Posterior vena cava (tissue), 2 donors: ENCODE measurements at places on chromosomes 6 and 20.
A peak's percentile ranks its signal among the peaks of the same experiment; 100 is the strongest.

GRCh38 chr6:33072508-33073100 lies 845 bp downstream of the HLA-DPA1 start:
- DNase-seq, result no peak

DNA sequence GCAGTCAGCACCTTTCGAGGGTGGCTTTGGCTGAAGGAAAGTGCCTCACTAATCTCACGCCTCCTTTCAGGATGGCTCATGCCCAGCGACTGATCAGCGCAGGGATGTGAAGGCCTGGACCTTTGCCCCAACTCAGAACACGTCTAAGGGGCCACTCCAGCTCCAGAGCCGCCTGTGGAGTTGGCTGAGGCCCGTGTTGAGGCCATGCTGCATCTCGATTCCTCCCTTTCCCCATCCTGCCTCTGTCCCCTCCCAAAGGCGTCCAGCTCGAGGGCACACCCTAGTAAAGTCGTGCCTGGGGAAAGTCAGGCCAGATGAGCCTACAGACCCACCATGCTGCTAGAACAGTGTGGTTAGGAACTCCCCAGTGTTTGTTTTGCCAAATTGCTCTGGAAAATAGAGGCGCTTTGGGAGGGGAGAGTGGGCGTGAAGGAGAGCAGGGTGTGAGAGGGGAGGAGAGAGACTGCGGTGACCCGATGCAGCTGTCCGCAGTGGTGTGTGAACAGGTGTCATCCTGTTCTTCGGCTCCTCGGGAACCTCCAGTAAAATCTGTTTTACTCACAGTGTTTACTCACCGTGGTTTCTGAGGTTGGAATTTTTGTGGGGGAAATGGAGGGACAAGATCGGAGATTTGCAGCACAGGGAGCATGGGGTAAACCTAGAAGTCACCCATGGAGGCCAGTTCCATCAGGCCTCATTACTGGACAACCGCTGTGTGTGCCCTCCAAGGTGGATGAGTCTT lies 85.0 kb upstream of the PMEPA1 start:
- peak; percentile 62 for DNase-seq

DNA sequence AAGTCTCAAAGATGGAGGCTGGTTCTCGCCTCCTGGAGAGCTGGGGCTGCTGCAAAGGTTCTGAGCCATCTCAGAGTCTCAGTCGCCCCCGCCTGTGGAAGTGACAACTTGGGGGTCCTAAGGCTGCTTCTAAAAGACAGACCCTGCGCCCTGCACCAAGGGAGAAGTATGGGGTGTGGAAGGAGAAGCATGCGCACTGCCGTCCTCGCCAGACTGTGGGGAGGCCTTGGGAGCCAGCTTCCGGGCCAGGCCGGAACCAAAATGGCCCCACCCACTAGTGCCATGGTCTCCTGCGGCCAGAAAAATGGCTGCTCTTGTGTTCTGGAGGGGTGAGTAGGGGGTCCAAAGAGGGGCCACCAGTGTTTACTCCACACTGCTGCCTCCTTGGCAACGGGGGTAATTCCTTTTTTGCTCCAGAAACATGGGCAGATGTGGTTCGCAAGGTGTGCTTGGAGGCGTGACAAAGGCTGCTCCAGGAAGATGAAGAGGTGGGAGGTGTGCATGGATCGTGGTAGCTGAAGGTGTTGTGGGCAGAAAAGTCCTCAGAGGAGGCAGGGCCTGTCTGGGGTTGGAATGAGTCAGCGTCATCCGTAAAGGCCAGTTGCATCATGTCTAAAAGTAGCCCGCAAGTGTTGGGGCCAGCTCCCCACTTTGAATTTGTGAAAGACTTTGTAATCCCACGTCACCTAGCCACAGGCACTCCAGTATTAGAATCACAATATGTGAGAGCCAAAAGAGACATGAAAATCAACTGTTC lies 329.8 kb upstream of the SOX4 start:
- DNase-seq, result no peak

GRCh38 chr6:151375833-151376232 lies 15.5 kb downstream of the ZBTB2 start:
- no peak for DNase-seq
